ENCODE measurements at places on chromosomes 5 and 9.
A peak's percentile ranks its signal among the peaks of the same experiment; 100 is the strongest.

GRCh38 chr5:122154910-122155309 lies 25.6 kb downstream of the ZNF474 start:
- DNase-seq: no peak

DNA sequence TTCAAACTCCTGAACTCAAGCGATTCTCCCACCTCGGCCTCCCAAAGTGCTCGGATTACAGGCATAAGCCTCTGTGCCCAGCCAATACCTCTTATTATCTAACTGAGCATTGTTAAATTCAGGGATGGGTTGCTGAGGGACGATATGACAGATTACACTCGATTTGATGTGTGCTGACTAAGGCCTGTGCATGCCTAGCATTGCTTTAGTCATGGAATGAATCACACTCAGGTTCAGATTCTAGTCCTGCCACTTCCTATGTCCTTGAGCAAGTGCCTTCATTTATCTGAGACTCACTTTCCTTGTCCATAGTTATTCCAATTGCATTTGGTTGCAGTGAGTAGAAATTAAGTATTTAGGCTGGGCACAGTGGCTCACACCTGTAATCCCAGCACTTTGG lies 19.5 kb downstream of the THBS4 start:
- DNase-seq: peak; percentile 64

DNA sequence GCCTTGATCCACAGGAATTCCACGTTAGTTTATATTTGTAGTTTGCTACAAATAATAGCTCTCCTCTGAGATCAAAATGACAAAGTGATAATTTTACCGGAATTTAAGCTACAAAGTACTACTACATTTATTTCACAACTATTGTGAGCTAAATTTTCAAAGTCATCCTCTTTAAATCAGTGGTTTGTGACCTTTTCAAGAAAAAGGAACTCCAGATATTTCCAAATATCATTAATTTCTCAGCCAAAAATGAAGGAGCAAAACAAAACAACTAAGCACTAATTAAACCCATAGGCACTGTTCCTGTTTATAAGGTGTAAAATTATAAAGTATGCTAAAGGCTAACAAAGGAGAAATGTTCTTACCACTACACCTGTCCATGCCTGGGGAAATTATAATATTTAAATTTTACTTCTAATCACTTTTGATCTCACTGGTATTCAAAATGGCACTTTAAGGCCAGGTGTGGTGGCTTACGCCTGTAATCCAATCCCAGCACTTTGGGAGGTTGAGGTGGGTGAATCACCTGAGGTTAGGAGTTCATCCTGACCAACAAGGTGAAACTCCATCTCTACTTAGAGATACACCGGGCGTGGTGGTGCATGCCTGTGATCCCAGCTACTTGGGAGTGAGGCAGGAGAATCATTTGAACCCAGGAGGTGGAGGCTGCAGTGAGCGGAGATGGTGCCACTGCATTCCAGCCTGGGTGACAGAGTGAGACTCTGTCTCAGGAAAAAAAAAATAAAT lies 77.5 kb downstream of the CEMIP2 start:
- DNase-seq: no peak

- DNase-seq: no peak
Measured at GRCh38 chr9:12880406-12881015, 105.7 kb downstream of the LURAP1L start.

GRCh38 chr5:135448071-135448739 lies 1.1 kb upstream of the DCANP1 start:
- no peak for DNase-seq

DNA sequence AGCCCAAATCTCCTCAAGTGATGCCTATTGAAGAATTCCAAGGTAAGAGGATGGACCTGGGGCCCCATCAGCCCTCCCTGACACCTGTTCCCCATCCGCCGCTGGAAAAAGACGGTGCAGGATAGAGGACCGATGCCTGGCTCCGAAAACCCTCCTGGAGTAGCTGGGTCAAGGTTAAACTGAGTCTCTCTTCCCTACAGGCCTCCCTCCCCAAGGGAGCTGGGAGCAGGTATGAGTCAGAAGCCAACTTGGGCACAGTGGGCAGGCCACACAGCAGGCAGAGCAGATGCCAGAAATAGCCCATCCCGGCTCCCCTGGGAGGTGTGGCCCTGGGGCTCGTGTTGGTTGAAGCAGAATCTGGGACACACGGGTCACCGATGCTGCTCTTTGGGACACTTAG lies 75.6 kb downstream of the NTNG2 start:
- DNase-seq: no peak

- DNase-seq: no peak
Measured at GRCh38 chr5:43034591-43034968, 5.5 kb downstream of the ANXA2R start.

DNA sequence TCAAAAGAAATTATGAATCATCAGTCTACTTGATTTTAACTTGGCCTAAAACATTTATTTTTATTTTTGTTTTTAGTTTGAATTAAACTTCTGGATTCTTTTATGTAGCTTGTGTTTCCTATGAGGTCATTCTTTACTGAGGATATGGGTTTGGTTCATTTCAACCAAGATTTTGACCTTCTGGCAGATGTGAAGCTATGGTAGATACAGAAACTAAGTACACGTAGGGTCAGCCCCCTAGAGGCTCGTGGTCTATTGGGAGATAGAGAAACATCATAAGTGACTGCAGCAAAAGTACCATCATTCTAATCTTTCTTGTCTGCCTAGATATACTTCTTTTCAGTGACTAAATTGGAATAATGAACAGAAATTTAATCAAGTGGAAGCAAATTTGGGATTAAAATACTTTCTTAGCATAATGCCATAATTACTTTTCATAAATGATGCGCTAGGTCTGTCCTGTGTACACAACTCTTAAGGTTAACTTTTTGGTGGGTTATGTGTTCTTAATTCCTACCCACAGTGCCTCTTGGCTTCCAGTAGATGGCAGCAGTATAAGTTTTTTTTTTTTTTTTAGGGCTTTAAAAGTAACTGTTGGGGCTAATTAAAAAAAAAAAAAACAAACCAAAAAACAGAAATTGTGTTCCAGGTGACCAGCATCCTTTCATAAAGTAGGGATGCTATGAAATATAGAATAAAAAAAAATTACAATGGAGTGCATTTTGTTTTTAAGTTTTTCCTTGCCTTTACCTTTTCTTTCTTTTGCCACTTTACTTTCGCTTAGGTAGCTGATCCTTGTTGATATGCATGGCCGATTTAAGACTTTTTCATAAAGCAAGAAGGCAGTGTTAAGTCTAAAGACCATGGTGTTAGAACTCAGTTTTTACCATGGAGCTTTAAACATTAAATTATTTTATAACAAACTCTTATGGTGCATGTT lies 49.9 kb downstream of the LRRTM2 start:
- DNase-seq: peak; percentile 19

- DNase-seq: peak; percentile 13
Measured at GRCh38 chr9:95268681-95269080, 48.8 kb downstream of the FANCC start.

- no peak for DNase-seq
Measured at GRCh38 chr5:17217493-17218352, at the start of gene BASP1. Gene BASP1 (plus strand): TSS chr5:17217631. CDS start chr5:17275217, 57,586 bp downstream.

- DNase-seq: no peak
Measured at GRCh38 chr9:137186385-137186784, 2.0 kb downstream of the ANAPC2 start.

GRCh38 chr5:2219149-2219776 lies 336.5 kb upstream of the IRX4 start:
- DNase-seq: no peak

DNA sequence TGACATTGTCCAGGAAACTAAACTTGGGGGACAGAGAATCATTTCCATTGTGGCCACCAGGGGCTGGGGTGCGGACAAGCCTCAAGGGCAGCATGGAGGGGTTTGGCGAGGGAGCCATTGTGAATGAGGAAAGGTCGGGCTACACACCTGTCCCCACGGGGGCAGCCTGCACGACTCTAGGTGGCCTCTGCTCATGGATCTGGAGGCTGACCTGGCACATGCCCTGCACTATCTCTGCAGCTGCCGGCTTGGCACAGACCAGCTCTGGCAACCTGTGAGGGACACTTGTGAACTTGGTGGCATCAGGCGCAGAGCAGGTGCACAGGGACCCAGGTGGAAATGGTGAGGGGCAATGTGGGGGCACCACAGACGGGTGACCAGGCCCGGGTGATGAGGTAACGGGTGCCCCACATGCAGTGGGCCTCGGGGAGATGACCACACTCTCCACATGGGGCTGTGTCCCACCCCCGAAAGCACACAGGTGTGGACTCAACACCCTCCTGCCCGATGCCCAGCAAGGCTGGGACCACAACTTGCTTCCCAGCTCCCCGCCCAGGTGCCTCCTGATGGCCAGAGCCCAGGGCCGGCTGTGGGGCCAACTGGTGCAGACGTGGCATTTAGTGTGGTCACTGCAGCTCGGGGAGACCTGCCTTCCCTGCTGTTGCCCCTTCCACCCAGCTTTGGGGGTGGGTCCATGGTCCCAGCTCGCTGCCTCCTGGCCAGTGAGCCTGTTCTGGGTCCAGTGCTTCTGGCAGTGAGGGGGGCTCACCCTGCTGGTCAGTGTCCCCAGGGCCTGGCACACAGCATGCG lies 60.9 kb upstream of the UBAC1 start:
- DNase-seq: no peak

DNA sequence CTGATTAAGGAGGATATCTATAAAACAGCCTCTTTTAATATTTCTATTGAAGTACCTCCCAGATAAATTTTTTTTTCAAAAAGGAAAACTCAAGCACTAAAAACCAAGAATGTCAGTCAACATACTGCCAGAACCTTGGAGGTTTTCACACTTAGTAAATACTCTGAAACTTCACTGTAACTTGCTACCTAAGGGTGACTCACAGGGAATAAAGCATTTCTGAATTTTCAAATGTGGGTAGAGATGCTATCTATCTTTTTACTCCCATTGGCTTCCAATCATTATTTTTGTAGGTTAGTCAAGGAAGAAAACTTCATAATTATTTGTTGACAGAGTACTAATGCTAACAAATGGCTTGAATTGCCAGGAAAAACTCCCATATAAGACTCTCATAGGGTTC lies 46.1 kb downstream of the SLC25A46 start:
- no peak for DNase-seq

DNA sequence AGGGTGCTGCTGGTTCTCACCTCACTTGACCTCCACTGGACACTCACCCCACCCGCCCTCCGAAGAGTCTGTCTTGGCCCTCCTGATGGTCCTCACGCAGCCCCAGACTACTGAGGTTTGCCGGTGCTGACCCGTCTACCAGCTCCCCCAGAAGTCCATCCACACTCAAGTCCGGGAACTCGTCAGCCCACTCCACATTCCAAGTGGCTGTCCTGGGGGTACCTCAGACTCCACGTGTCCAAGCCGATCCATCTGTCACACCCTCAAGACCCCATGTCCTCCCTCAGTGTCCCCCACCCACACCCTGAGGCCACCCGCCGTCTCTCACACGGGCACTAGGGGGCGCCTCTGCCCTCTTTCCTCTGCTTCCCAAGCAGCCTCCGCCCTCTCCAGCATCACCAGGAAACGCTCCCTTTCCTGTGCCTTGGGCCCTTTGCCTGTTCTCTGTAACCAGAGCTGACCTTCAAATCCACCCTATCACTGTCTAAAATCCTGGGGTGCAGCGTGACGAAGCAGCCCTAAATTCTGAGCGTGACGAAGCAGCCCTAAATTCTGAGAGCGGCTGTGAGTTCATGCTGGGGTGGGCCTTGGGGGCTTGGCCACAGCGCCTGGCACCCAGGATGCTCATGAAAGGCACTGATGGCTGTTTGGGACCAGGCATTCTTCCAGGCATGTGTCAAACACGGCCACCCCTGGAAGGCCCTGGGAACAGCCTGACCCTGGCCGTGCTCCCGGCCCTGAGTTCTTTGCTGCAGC lies 95.7 kb downstream of the KCNT1 start:
- DNase-seq: peak; percentile 43

DNA sequence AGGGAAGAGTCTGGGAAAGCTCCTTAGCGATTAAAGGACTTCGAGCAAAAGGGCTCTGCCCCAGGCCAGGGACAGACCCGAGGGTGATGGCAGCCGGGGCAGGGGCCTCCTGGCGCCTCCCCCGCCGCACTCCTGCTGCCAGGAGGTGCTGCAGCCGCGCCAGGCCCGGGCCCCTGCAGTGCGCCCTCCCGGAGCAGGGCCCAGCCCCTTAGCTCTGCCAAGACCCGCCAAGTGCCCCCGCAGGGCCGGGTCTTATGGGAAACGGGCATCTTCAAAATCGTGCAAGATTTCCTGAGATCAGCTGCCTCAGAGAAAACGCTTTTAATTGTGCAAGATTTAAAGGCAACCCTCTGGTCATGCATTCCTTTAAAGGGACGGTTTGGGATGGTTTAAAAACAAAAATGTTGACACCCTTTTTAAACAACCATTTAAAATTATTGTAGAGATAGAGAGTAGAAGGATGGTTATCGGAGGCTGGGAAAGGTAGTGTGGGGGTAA lies 52.4 kb downstream of the CDC14B start:
- DNase-seq: no peak

DNA sequence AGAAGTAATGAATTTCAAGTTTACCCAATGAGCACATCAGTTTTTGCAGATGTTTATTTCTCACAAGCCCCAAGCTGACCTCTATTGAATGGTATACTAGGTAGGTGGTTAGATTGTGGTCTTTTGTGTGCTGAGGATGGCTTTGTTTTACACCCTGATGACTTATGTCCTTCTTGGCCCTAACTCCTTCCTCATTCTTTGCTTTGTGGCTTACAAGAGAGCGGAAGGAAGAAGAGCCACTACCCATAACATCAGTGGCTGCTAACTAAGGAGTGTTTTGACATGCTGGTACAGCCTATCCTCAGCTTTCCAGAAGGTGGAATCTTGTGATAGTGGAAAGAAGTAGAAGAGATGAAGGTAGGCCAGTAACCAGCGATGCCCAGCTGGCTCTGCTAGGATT lies 85.7 kb upstream of the NTRK2 start:
- DNase-seq: no peak

GRCh38 chr5:181198905-181199519 lies 6.0 kb downstream of the TRIM7 start:
- no peak for DNase-seq

- no peak for DNase-seq
Measured at GRCh38 chr5:42840269-42840668, 28.6 kb upstream of the SELENOP start.

GRCh38 chr5:81408496-81408895 lies 14.6 kb upstream of the ACOT12 start:
- DNase-seq: no peak

DNA sequence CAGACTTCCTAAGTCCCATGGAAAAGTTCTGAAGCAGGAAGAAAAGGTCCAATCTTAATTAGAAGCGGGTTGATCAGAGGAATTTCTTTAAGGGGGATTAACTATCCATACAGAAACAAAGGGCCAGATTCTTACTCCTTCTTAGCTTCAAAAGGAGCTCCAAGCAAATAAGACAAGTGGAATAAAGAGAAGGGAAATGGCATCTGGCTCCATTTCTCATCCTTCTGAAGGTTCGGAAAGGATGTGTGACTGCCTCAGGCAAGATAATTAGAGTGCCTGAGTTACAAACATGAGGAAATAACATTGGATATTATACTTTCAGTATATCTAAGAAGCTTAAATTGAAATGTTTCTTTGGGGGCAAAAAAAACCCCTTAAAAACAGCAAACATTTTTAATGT lies 88.1 kb upstream of the ADAMTS19 start:
- DNase-seq: no peak

DNA sequence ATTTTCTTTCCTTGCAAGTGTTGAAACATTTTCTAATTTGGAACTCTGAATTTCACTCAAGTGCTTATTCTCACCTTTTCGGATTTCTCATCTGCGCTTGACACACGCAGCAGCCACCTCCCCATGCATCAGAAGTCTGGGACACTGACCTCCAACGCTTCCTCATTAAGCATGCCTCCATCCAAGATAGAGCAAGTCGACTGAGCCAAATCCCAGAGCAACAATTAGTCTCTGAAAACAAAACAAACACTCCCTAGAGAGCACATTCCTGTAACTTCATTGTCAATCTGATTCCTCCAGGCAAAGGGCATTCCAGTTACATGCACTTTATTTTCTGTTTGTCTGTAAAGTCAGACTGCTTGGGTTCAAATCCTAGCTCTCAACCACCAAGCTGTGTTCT lies 5.7 kb downstream of the CD180 start:
- DNase-seq: no peak

Data from activated CD4-positive, alpha-beta T cell treated with anti-CD3 and anti-CD28 coated beads, Interleukin-2, Interleukin-6, amounts not matched to agents 100 ng/mL and 50 ng/mL, durations not matched to agents 16 hours and 8 hours (primary cell).